ENCODE measurements at places on chromosomes 7 and 10. TPM values are rescaled to one million over a fixed set of nuclear protein-coding genes. Genes with fewer than 3 reads are reported as not detected.

Gene SLC16A9
- 40.5 TPM for polyA plus RNA-seq

Gene OPN1SW
- polyA plus RNA-seq = 1.9 TPM

Gene AS3MT
- polyA plus RNA-seq = 22.5 TPM

- DNase-seq = no peak
These were observed 129.2 kb upstream of the FEZF1 start for GRCh38 chr7:122433765-122434164.

Gene SRRM3
- 1.5 TPM for polyA plus RNA-seq

GRCh38 chr10:131821378-131822012, 79.3 kb upstream of the PPP2R2D start:
- no peak for DNase-seq

Gene CALML5
- not detected for polyA plus RNA-seq

DNA sequence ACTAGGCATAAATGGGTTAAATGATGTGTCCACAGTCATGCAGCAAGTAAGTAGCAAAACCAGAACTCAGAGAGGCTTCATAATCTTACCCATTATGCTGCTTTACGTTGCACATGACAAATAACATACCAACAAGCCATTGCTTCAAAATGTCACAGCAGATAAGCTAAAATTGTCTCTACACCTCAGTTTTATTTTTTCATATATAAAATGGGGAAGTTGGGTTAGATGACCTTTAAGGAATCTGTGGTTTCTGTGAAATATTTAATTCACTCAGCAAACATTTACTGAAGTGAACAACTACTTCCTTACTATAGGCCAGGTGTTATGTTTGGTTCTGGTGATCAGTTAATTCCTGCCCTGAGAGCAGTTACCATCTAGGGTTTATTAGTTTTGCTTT, 2.2 kb upstream of the ASCC1 start:
- no peak for DNase-seq

GRCh38 chr7:76062254-76062653, 14.3 kb downstream of the MDH2 start:
- no peak for DNase-seq

All from left renal cortex interstitium (tissue), 4 donors.